ENCODE measurements at places on chromosomes 2 and 18.

DNA sequence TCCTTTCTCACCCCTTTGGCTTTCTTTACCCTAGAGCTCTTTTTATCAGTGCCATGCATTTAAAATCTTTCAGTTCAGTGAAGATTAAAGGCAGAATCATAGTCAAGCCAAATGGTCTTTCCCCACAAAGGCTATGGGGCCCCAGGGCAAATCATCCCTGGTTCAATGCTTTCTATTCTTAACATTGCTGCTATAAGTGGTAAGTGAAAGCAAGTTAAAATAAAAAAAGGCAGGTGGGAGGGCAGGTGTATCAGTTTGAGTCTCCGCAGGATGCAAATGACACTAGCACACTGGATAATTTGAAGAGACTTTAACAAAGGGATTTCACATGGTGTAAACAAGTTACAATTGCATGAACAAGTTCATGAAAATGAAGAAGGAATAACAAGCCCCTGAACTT is 757.4 kb downstream of the SATB2 start:
- peak; percentile 75 for DNase-seq

DNA sequence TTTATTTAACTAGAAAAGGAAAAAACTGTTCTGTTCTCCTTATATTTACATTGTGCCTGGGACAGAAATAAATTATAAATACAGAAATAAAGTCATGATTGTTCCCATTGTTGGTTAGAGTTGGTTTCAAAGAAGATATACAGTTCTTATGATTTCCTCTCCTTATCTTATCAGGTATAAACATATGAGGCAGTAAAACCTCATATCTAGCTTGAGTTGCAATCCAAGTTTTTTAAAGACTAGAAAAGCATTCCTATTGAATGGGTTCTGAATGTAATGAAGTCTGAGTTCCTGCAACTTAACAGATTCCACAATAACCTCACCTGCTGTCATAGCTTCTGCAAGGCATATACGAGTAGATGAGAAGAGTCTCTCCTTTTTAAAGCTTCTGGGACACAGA is 114.7 kb upstream of the CAVIN2 start:
- DNase-seq = no peak

DNA sequence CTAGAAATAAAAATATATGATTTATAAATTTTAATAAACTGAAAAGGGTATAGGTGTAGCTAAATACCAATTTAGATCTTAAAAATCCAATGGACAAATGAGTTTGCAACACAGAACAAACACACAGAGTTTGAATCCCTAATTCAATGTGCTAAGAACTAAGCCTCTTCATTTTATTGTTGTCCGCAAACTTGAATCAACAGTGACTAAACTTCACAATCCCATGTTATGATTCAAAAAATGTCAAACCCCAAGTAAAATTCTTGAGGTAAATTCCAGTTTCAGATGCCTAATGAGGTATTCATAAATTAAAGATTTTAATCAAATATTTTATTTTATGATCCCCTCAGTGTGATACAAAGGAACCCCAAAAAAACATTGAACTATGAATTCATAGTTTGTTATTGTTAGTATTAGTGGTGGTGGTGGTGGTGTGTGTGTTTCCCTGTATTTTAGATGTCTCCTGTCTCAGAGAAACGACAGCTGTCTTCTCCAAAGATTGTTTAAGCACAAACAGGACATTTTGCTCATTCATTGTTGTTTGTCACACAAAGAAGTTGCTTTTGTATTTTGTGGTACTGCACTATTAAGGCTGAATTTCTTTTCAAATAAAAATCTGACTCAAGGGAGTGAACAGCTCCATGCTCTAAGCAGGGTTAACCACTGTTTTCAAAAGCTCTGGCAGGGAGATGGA is 259.8 kb downstream of the OSR1 start:
- no peak for DNase-seq

DNA sequence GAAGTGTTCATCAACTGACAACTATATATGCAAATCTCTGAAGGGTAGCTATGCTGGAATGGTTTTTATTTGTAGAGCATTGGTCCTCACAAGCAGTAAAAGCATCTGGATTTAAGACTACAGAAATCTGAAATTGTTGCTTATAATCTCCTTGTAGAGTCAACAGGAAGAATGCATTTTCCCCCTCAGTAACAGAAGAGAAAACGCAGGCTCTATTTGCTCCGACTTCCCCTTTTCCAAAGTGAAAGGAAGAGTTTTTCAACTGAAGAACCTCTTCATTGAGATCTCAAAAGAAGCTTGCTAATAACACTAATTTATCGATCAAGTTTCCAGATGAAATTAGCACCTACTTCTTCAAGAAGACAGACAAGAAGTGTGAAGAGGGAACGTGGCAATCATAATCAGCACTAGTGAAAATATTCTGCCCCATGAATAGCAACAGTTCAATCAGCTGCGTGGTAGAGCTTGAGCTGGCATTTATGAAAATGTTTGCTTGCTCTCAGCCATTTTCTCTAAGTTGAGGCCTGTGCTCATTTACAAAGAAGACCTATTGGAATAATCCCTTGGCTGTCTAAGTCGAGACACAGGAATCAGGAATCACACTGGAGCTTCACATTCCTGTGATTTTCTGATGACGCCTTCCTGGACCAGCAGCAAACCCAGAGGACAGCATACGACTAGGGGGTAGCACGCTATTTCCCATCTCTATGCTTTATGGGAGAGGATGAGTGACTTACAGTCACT is 43.7 kb downstream of the TGIF1 start:
- DNase-seq = no peak

DNA sequence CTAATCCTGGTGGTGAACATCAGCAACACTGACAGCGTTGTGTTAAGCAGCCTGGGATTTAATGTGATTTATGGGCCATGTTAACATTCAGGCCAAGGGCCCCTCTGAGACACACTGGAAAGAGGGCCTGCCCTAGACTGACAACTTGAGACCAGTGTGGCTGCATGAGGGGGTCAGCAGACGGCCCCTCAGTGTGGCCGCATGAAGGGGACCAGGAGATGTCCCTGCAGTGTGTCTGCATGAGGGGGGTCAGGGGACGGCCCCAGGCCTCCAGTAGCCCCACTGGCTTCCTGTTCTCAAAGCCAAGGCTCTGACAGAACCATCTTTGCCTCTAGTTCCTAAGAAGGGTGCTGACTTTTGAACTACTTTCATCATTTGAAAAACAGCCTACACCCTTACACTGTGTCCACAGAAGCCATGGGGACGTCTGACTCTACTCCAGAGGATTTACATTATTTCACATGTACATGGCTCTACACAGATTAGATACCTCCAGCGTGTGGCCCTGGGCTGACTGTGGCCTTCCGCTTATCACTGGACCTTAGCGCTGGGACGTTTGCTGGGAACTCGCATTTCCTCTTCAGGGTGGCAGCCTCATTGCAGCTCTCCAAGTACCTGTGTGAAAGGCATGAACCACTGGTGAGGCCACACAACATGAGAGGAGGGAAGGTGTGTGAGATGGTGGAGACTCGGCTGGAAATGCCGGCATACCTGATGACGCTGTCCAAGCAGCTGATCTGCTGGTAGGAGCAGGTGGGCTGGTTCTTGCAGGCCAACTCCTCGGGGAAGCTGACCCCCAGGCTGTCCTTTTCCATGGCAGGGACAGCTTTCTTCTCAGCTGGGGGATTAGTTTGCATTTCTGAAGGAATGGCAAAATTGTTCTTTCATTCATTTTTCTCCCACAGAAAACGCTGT is 18.2 kb upstream of the HES6 start:
- no peak for DNase-seq

DNA sequence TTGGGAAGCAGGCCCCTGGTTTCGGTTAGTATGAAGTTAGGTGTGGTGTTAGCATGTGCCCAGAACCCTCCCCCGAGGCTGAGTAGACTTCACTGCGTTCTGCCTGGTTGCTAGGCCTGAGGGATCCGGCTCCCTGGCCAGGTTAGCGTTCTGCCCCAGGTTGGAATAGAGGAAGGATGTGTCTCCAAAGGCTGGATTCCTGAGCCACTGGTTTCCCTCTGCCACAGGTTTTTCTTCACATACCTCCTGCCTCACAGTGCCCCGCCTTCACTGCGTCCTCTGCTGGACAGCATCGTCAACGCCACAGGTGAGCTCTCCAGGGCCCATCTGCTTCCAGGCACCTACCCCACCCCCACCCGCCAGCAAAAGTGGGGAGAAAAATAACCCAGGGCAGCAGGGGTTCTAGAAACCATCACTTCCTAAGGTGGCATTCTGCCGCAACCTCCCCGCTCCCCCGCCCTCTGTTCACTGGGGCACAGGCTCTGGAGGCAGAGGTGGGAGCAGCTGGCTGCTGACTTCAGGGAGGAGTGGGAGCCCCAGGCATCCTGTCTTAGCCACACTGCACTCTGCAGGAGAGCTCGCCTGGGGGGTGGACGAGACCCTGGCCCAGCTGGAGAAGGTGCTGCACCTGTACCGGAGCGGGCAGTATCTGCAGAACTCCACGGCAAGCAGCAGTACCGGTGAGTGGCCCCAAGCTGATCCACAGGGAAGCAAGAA is 7.1 kb downstream of the PKDCC start:
- DNase-seq = no peak

GRCh38 chr2:238379096-238379810 is 47.5 kb upstream of the ASB1 start:
- no peak for DNase-seq

- DNase-seq = peak; percentile 51
These were observed 29.0 kb downstream of the LINC00305 start for GRCh38 chr18:64119916-64120315.

GRCh38 chr2:197675711-197676188 is 363 bp upstream of the RFTN2 start:
- no peak for DNase-seq

GRCh38 chr2:22996911-22997310 is 388.1 kb upstream of the KLHL29 start:
- DNase-seq = no peak

GRCh38 chr2:233165543-233165894 is 86.0 kb upstream of the ATG16L1 start:
- DNase-seq = no peak

DNA sequence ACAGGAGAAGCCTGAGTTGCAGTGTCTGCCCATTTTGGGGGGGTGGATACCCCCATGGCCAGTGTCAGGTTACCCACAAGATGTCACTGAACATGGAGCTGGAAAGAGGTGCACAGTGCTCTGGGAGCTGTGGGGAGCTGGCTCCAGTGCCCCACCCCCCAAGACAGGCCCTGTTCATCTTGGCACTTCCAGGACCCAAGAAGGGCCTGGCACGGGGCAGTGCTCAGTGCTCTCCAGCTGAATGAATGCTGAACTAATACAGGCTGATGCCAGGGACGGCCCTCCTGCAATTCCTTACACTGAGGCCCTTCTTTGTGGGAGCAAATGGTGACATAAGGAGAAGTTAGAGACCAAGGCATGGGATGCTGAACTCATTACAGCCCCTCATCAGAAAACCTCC is 163.4 kb upstream of the GLI2 start:
- DNase-seq = no peak

DNA sequence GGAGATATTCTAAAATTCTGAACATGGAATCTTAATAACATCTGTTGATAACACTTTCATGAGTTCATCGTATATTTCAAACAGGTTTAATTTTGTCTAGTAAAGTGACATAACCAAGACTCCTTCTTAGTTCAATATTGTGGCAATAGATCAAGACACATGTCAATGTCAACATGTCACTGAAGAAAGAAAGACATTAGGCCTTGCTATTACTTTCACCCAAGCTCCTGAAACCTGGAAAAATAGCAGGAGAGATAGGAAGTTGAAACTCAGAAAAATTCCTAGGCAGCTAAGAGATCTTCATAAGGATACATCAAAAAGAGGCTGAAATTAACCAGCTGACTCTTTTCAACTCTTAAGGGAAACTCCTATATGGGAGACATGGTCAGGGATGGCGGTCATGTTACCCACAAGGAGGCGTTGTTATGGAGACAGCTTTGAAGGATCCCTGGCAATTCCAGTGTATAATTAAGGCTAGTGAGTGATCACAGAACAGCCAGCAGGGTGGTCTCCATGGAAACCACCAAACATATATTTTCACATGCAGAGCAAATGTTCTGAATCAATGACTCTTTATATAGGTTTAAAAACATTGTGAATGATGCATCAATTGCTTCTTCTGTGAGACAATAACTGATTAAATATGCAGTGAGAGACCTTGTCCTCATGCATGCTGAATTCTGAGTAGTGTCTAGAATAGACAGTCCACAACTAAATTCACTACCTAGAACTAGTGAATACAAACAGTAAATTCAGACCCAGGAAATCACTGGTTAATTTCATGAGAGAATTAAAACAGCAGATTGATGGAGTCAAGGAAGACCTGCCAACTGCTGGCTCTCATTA is 115.3 kb upstream of the RIOK3 start:
- DNase-seq = peak; percentile 80

- DNase-seq = no peak
These were observed 86.4 kb upstream of the MAP4K3 start for GRCh38 chr2:39523308-39524044.

DNA sequence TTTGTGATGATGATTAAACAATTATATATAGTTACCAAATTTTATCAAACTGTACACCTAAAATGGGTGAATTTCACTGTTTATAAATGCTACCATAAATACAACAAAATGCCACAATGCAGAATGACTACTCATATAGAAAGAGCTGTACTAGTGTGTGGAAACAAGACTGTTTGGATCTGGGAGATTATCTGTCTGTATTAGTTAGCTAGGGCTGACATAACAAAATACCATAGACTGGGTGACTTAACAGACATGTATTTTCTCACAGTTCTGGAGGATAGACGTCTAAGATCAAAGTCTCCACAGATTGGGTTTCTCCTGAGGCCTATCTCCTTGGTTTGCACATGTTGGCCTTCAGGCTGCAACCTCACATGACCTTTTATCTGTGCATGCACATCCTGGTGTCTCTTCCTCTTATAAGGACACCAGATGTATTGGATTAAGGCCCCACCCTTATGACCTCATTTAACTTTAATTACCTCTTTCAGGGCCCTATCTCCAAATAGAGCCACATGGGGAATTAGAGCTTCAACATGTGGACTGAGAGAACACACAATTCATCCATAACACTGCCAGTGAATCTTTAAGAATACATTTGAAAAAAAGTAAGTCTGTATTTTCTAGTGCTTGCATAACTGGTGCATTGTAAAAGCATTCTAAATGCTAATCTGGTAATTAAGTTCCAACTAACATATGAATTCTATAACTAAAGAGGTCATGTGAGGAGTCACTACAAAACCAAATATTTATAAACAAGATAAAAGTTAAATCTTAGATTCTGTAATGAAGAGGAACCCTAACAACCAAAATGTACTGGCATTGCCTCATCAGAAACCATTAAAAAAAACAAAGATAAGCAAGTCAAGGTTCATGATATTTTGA is 699.6 kb downstream of the NYAP2 start:
- no peak for DNase-seq

GRCh38 chr2:100140582-100140981 is 1.8 kb downstream of the AFF3 start:
- no peak for DNase-seq
